ENCODE measurements at places on chromosomes 5 and 9.

- DNase-seq = peak; percentile 56
These were observed 82.7 kb downstream of the DOCK8 start for GRCh38 chr9:297104-297972.

DNA sequence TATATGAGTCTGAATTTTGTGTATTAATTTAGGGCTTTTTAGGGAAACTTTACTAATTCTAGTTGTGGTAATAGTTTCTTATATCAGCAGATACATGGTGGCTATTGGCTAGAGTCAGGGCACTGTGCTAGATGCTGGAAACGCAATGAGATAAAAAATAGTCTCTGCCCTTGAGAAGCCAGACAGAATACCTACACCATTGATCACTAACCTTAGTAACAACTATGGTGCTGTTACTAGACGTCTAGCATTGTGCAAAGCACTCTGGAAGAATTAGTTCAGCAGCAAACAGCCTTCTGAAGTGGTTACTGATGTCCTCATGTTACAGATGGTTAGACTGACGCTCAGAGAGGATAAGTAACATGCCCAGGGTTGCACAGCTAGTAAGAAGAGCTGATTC, 61.8 kb downstream of the GDA start:
- no peak for DNase-seq

DNA sequence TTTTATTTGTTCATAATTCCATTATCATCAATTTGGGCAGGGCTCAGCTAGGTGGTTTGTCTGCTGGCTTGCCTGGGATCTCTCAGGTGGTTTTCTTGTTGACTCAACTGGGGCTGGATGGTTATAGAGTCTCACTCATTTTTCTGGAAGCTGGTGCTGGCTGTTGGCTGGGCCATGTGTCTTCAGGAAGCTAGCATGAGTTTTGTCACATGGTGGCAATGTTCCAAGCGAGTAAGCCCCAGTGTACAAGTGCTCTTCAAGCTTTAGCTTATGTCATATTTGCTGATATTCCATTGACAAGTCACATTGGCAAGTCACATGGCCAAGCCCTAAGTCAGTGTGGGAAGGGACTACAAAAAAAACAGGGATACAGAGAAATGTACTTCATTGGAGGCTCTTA, 2.3 kb upstream of the RASEF start:
- no peak for DNase-seq

DNA sequence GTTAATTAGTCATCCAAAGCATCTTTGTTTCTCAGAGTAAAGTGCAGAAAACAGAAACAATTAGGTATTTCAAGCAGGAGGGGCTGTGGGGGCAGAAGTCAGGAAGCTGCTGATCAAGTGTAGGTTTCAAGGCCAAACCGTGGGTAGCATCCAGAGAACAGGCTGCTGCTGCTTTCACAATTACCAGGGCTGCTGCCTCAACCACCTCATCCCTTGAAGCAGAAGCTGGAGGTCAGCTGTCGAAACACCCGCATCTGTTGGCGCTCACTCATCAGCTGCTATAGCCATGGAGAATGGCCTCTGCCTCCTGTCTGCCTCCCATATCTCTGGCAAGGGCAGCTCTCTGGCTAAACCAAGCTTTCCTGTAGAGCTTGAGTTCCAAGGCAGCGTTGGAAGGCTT, 122.9 kb upstream of the OSMR start:
- DNase-seq = no peak

DNA sequence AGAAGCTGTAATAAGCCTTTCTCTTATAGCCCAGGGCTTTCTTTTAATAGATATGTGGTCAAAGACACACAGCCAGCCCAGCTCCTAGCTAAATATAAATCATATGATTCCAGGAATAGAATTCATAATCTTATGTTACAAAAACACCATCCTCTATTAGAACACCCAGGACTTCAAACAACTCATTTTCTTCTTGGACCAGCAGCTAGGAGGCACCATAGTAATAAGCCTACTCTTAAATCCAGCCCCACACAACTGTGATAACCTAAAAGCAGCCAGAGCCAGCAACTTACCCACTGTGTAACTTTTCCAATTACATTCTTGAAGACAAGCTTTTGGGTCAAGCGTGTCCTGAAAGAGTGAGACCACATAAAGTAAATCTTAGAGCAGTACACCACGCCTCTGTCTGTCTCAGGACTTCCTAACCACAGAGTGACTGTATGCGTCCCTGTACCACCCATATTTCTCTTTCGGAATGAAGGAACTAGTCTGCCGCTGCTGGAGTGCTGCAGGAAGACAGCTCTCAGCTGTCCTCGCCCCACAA, 223.8 kb downstream of the TLE1 start:
- no peak for DNase-seq

GRCh38 chr9:108681851-108682590, 173.8 kb downstream of the ACTL7B start:
- DNase-seq = no peak

- DNase-seq = no peak
These were observed 20.9 kb downstream of the SH3GLB2 start for GRCh38 chr9:129007035-129007765.

DNA sequence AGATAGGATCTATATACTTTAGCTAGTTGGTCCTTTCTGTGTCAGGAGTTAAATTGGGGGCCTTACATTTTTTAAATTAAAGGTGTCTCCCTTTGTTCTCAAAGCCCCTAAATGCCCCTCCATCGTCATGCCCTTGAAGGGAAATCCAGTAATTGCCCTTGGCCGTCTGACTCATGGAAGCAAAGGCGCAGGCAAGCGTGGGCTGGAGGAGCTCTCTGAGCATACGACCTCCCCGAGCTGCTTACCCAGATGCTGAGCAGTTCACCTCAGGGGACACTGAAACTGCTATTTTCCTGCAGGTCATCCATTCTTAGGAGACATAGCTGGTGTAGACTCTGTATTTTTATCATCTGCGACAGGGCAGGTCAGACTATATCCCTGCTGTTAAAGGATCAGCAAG, 23.0 kb downstream of the PCSK1 start:
- no peak for DNase-seq

GRCh38 chr9:129886226-129887174, 51.2 kb downstream of the USP20 start:
- peak; percentile 74 for DNase-seq

DNA sequence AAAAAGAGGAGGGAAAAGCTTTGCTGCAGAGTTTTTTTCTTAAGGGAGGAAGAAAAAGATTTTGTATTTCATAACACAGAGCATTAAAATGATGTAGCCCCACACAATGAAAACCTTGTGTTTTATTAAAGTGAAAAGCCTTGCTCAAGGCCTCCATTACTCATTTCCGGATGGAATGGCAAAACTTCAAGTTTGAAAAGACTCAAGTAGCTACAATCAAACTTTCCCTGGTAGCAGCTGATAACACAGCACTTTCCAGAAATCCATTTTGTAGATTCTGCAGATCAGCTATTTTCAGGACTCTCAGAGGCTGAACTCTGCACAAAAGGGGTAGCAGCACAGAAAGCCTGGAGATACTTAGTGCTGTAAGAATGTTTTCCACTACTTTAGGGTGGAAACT, 374.8 kb downstream of the NFIB start:
- no peak for DNase-seq

DNA sequence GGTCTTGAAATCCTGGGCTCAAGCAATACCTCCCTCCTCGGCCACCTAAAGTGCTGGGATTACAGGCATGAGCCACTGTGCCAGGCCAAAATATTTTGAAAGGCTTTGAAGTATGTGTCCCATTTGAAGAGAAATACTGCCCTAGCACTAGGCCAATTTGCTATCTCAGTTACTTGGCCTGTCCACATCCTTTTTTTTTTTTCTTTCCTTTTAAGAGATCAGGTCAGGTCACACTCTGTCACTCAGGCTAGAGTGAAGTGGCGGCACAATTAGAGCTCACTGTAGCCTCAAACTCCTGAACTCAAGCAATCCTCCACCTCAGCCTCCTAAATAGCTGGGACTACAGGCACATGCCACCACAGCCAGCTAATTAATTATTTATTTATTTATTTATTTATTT, 84.2 kb downstream of the NR6A1 start:
- DNase-seq = no peak

- no peak for DNase-seq
These were observed 64.5 kb downstream of the NSUN2 start for GRCh38 chr5:6568383-6568782.

GRCh38 chr5:95283022-95283615, 1.8 kb downstream of the MCTP1 start:
- no peak for DNase-seq

- no peak for DNase-seq
These were observed 61.1 kb upstream of the SAP30L start for GRCh38 chr5:154384480-154385235.

- no peak for DNase-seq
These were observed 3.3 kb upstream of the PAIP1 start for GRCh38 chr5:43560128-43560527.

DNA sequence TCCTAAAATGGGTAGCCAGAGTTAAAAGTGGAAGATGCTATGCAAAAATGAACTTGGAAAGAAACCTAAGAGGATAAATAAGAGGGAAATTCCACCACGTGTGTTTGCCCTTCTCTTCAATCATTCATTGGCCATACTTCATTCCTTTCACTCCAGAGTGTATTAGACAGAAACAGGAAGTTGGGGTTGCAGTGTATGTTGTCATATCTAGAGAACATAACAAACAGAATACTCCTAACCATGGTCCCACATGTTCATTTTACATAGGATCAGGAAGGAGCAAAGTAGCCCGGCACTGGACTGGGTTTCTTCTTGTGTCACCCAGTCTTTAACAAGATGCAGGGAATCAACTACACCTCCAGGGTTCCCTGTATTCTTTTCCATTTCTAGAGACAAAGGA, 7.6 kb upstream of the GPBP1 start:
- DNase-seq = no peak

GRCh38 chr9:127194881-127195713, 69.5 kb upstream of the GARNL3 start:
- DNase-seq = no peak

- no peak for DNase-seq
These were observed 1126.4 kb upstream of the SEMA6A start for GRCh38 chr5:117701062-117701461.

- no peak for DNase-seq
These were observed 81.8 kb downstream of the SEMA6A start for GRCh38 chr5:116492776-116493175.

- DNase-seq = no peak
These were observed 57.8 kb upstream of the LHFPL2 start for GRCh38 chr5:78706381-78706780.

GRCh38 chr5:148421661-148422060, 37.9 kb downstream of the FBXO38 start:
- DNase-seq = no peak

DNA sequence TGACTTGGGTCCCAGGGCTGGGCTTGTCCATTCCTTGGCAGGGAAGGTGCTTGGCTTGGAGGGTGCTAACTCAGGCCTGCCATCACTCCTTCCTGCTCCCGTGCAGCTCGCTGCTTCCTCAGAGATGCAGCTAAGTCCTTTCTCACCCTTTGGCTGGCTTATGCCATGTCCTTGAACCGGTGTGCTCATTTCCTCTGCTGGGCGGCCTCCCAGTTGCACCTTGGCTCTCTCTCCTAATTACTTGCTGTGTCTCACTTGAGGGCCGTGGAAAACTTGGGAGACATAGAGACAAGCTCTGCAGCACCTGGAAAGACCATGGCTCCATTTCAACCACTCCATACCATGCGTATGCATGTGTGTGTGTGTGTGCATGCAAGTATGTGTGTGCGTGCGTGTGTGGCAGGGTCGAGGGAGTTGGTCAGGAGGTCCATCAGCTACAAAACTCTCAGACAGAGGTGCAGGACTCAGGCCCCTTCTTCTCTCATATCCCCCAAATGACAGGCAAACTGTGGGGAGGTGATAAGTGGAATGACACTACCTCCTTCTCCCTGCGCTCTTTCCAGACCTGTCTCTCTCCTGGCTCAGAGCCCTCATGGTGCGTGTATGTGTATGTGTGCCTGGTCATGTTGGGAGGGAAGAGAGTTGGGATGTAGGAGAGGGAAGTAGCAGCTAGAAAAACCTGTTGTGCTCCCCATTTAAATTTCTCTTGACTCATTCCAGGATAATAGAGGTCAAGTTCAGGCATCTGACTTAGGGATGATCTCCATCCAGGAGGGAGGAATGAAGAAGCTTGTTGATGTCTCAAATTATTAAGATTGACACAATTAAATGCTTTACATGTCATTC, 17.6 kb upstream of the MTMR12 start:
- DNase-seq = no peak

- no peak for DNase-seq
These were observed 30.5 kb upstream of the MSX2 start for GRCh38 chr5:174693697-174694385.

- no peak for DNase-seq
These were observed 69.4 kb downstream of the NPR3 start for GRCh38 chr5:32780508-32780919.

DNA sequence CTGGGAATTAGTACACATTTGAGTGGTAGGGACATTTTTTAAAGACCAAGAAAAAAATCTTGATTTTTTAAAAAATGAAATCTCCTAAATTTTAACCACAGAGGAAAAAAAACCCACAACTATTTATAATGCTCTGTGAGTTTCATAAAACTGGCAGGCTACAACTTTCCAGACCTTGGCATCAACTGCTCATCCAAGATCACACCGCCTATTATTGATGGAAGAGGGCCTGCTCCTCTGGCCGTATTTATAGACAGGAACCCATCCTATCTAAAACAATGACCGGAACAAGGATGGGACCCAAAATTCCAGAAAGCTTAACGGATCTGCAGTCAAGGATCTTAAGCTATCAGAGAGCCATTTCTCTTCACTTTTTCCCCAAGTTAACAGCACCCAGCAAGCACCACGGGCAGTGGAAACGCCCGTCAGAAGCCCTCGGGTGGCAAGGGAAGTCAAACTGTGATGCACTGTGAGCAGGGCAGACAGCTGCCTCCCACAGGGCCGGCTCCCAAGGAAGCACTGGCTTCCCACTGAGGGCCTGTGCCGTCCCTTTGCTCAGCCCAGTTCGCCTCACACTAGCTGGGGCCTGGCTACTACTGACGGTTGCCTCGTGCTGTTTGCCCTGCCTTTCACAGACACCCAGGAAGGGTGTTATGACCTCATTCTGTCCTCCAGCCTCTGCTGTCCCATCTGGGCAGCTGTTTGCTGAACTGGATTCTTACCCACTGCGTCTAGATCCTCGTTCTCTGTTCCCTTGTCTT, 62.8 kb downstream of the CDC14B start:
- DNase-seq = peak; percentile 80

DNA sequence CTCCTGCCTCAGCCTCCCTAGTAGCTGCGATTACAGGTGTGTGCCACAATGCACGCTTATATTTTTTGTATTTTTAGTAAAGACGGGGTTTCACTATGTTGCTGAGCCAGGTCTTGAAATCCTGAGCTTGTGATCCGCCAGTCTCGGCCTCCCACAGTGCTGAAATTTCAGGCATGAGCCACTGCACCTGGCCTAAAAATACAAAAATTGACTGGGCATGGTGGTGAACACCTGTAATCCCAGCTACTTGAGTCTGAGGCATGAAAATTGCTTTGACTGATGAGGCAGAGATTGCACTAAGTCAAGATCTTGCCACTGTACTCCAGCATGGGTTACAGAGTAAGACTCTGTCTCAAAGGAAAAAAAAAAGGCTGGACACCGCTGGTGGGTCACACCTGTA, 13.1 kb upstream of the DYNC2I2 start:
- no peak for DNase-seq

- no peak for DNase-seq
These were observed 174.3 kb downstream of the CDH9 start for GRCh38 chr5:26864061-26864460.

Data from globus pallidus (tissue), 1 donor.